Testis (tissue), 5 donors: ENCODE measurements at places on chromosomes 12 and 14. TPM values are rescaled to one million over a fixed set of nuclear protein-coding genes. Genes with fewer than 3 reads are reported as not detected.

GRCh38 chr12:49942512-49942893 lies 8.0 kb upstream of the AQP2 start:
- peaks cover 10% of the 10 kb centered on the region for H3K4me1 ChIP-seq
- H3K36me3 ChIP-seq: no peaks in the 10 kb centered on the region
- H3K27me3 ChIP-seq: no peaks in the 10 kb centered on the region
- no peak overlapping the region for H3K4me3 ChIP-seq
- DNase-seq: no peak
- H3K27ac ChIP-seq: no peak overlapping the region

Gene ACOT6
- total RNA-seq: 1.2 TPM

Gene HRK
- total RNA-seq: 2.5 TPM

GRCh38 chr14:49303946-49304516 lies 282.1 kb downstream of the RPS29 start:
- no peak overlapping the region for H3K4me3 ChIP-seq
- DNase-seq: peak; percentile 68
- H3K27me3 ChIP-seq: no peaks in the 10 kb centered on the region
- H3K4me1 ChIP-seq: no peaks in the 10 kb centered on the region
- H3K36me3 ChIP-seq: no peaks in the 10 kb centered on the region
- no peak overlapping the region for H3K27ac ChIP-seq

Gene EID3
- 63.0 TPM for total RNA-seq

- H3K27ac ChIP-seq: no peak overlapping the region
- no peaks in the 10 kb centered on the region for H3K27me3 ChIP-seq
- no peaks in the 10 kb centered on the region for H3K4me1 ChIP-seq
Observed at GRCh38 chr14:38391334-38391733, 135.4 kb upstream of the CLEC14A start.

DNA sequence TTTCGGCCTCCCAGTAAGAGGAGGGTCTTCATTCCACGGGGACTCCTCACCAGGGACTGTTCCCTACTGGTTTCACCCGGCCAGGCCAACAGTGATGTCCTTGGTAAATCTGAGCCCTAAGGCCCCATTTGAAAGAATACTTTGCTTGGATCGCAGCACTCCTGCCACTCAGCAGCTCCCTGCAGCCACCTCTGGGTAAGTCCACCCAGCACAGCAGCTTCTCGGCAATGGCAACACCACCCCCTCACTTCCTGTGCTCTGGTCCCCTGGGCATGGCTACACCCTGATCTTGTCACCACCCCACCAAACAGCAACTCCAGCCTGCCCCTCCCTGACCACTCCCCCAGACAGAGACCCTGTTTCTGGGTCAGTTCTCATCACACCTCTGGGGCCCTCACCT lies 100.3 kb downstream of the SETD3 start:
- H3K4me1 ChIP-seq: no peaks in the 10 kb centered on the region
- H3K27ac ChIP-seq: no peak overlapping the region
- DNase-seq: no peak
- no peaks in the 10 kb centered on the region for H3K36me3 ChIP-seq

DNA sequence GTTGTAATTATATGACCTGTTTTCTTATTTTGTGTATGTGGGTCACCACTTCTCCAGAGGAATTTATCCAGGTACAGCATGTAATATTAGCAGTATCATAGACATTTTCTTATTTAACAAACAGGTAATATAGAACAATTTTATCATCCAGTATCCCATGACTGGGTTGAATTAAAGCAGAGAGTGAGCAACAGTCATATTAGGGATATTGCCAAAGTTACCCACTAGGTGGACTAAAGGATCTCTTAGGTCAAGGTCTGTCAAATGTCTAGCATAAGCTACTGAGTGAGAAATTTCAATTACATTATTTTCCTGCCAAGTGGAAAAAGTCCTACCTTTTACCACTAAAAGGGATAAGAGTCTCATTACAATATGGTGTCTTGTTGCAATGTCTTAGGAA lies 62.1 kb upstream of the TRIM9 start:
- no peak overlapping the region for H3K4me3 ChIP-seq
- no peaks in the 10 kb centered on the region for H3K36me3 ChIP-seq
- no peaks in the 10 kb centered on the region for H3K4me1 ChIP-seq
- no peak for DNase-seq
- H3K27me3 ChIP-seq: no peaks in the 10 kb centered on the region

Gene METTL17
- 93.4 TPM for total RNA-seq

GRCh38 chr12:122951406-122951805 lies 14.9 kb downstream of the ABCB9 start:
- no peaks in the 10 kb centered on the region for H3K36me3 ChIP-seq
- peaks cover 5% of the 10 kb centered on the region for H3K4me1 ChIP-seq
- H3K27ac ChIP-seq: no peak overlapping the region
- no peak overlapping the region for H3K4me3 ChIP-seq

- no peaks in the 10 kb centered on the region for H3K4me1 ChIP-seq
- no peaks in the 10 kb centered on the region for H3K27me3 ChIP-seq
- no peak overlapping the region for H3K4me3 ChIP-seq
- no peaks in the 10 kb centered on the region for H3K36me3 ChIP-seq
Observed at GRCh38 chr14:63650256-63650952, 8.7 kb upstream of the WDR89 start.

Gene RPGRIP1
- 35.7 TPM for total RNA-seq

- H3K4me1 ChIP-seq: peaks cover 5% of the 10 kb centered on the region
- H3K27me3 ChIP-seq: no peaks in the 10 kb centered on the region
- H3K4me3 ChIP-seq: no peak overlapping the region
- DNase-seq: no peak
- no peak overlapping the region for H3K27ac ChIP-seq
Observed at GRCh38 chr14:21521501-21521900, 4.6 kb downstream of the SALL2 start.

- no peaks in the 10 kb centered on the region for H3K36me3 ChIP-seq
- no peak for DNase-seq
- H3K27me3 ChIP-seq: no peaks in the 10 kb centered on the region
Observed at GRCh38 chr14:104423701-104424405, 155.7 kb upstream of the C14orf180 start.

Gene ANO2
- total RNA-seq: 9.8 TPM

GRCh38 chr12:132324841-132325732 lies 4.3 kb downstream of the GALNT9 start:
- H3K27me3 ChIP-seq: no peaks in the 10 kb centered on the region
- H3K36me3 ChIP-seq: no peaks in the 10 kb centered on the region
- no peak overlapping the region for H3K27ac ChIP-seq
- H3K4me1 ChIP-seq: peaks cover 17% of the 10 kb centered on the region

GRCh38 chr12:57603324-57603723 lies 1.3 kb upstream of the DTX3 start:
- H3K4me3 ChIP-seq: no peak overlapping the region
- no peak for DNase-seq
- no peaks in the 10 kb centered on the region for H3K36me3 ChIP-seq

Gene C3AR1
- 1.9 TPM for total RNA-seq

Gene FOXN4
- total RNA-seq: 9.0 TPM
